ENCODE measurements at places on chromosomes 1 and 21. TPM values are rescaled to one million over a fixed set of nuclear protein-coding genes. Genes with fewer than 3 reads are reported as not detected.

BACE2 gene
- total RNA-seq: 65.7 TPM

ABCA4 gene
- total RNA-seq: 1.5 TPM

GRCh38 chr1:14713077-14713476 is 114.6 kb downstream of the KAZN start:
- no peak for DNase-seq

GRCh38 chr1:207964195-207964966 is 53.5 kb upstream of the CD34 start:
- no peak for DNase-seq

DNA sequence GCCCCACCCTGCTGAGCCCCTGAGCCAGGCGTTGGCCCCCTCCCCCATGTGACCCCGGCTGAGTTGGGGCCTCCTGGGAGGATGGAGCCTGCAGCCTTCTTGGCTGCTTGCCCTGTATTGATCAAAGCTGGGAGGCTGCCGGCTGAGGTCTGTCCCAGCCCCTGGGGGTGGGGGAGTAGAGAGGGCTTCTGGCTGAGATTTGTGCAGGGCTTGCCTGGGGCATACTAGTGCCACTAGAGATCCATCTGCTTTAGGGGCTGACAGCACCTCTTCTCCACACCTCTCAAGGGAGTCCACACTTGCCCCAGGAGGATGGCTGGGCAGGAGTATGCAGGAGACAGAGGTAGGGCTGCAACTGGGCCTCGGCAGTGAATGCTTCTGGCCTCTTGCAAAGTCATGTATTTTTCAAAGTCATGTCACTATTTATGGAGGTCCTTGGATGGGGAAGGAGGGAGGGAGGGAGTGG is 53.6 kb upstream of the SSBP3 start:
- peak; percentile 79 for DNase-seq

- DNase-seq: no peak
Measured at GRCh38 chr1:209425959-209426358, 157.6 kb upstream of the CAMK1G start.

DNA sequence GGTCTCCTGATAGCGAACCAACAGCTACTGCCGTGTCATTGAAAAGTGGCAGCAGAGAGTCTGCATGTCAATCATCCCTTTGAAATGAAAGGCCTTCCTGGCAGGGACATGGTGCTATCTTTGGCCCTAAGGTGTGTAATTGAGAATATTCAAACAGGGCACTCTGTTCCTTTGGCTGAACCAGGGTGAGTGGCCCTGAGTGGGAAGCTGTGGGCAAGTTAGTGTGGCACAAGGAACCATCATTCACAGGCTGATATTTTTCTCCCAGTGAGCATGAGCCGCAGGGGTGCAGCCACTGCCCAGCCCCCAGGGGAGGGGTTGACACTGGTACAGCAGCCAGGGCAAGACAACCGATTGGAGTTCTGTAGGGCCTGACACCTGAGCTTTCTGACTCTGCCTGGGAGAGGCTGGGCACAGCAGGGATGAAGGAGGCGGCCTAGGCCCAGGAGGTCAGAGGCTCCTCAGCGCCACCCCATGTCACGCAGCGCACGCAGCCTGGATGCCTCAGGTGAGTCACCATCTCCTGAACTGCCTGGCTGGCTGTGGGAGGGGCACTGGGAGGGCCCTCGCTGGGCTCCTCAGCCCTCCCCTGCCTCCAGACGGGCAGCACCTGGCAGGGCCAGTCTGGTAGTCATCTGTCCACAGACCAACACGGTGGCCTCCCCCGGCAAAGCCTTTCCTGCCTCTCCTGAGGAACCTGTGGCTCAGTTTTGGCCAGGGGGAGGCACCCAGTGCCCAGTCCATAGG is 13.2 kb downstream of the QSOX1 start:
- DNase-seq: no peak

GRCh38 chr1:151012684-151013471 is 4.6 kb downstream of the PRUNE1 start:
- DNase-seq: no peak

- DNase-seq: no peak
Measured at GRCh38 chr1:112536561-112536960, 27.8 kb downstream of the WNT2B start.

- no peak for DNase-seq
Measured at GRCh38 chr1:192707978-192708547, 72.1 kb downstream of the RGS13 start.

DNA sequence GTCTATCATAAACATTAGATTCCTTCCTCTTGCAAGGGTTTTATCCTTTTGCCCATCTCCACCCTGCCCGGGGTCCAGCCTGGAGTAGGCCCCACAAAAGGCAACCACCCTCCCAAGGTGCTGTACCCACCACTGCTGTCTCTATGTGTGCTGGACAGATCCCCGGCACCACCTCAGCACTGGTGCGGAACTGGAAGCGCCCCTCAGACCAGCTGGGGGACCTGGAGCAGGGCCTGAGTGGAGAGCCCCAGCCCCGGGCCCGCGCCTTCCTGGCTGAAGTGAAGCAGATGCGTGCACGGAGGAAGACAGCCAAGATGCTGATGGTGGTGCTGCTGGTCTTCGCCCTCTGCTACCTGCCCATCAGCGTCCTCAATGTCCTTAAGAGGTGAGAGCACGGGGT is 5.9 kb downstream of the HCRTR1 start:
- no peak for DNase-seq
